Testis (tissue), 5 donors: ENCODE measurements at places on chromosomes 7 and 10.

GRCh38 chr7:103905997-103906396 is 83.5 kb downstream of the RELN start:
- DNase-seq, result no peak

DNA sequence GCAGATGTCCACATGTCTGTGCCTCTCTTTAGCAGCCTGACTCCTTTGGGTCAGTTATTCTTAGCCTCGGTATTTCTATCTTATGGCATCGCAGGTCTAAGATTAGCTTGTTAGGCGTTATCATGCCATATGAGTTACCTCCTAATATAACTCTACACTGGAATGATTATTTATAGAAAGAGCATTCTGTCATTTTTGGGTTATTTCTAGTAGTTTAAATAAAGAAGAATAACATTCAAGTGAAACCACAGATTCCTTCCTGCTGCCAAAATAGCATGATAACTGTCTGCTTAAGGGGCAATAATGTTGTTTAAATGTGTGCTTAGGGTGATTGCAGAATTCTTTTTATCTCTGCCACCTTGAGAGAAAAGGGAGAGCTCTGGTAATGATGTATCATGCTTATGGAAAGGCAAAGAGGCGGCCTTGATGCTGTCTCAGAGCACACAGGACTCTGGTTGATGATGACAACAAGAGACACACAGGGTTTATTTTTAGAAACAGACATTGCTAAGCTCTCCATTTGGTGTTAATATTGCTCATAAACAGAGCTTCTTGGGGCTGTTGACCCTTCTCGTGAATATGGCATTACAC is 10.4 kb downstream of the HDAC9 start:
- no peak for DNase-seq

DNA sequence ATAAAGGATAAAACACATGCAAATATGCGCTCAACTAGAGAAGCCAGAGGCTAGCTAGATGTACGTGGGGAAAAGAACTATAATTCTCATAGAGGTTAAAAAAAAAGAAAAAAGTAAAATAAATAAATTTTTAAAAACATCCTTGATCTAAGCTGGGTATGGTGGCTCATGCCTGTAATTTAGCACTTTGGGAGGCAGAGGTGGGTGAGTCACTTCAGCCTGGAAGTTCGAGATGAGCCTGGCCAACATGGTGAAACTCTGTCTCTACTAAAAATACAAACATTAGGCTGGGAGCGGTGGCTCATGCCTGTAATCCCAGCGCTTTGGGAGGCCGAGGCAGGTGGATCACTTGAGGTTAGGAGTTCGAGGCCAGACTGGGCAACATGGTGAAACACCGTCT is 18.6 kb upstream of the HSPA12A start:
- DNase-seq, result no peak

DNA sequence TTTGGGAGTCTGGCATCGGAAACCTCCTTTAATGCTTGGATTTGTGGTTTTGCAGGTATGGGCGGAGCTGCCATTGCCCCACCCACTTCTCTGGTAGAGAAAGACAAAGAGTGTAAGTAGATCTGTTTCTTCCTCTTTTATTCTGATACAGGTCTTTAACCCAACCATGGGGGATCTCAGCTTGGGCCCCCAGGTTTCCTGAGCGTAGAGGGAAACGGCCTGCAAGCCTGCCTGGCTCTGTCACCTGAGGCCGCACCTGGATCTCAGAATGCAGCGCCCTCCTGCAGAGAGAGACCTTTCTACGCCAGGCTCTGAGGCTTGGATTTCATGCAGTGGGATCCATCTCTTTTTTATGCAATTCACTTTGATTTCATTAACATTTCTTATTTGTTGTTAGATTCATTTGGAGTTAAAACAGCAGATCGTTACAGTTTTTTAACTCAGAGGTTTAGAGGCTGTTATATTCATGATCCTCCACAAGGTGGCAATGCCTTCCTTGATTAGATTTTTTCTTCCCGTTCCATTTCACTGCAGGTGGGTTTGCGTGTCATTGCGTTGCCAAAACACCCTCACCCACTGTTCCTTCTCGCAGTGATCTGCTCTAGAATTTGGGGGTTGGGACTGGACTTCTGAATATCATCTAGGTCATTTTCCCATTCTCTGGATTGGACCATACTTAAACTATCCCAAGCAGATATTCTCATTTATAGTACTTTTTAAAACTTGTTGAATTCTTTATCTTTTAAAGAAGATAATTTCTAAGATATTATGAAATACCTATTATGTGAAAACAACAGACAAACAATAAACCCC is 20.0 kb downstream of the RBM17 start:
- DNase-seq, result no peak

DNA sequence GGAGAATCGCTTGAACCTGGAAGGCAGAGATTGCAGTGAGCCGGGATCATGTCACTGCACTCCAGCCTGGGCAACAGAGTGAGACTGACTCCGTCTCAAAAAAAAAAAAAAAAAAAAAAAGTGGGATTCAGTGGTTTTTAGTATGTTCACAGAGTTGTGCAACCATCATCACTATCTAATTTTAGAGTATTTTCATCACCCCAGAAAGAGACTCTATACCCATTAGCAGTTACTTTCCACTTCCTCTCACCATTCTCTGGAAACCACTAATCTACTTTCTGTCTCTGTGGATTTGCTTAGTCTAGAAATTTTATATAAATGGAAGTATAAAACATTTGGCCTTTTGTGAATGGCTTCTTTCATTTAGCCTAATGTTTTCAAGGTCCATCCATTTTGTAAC is 113.4 kb downstream of the ST7 start:
- no peak for DNase-seq

DNA sequence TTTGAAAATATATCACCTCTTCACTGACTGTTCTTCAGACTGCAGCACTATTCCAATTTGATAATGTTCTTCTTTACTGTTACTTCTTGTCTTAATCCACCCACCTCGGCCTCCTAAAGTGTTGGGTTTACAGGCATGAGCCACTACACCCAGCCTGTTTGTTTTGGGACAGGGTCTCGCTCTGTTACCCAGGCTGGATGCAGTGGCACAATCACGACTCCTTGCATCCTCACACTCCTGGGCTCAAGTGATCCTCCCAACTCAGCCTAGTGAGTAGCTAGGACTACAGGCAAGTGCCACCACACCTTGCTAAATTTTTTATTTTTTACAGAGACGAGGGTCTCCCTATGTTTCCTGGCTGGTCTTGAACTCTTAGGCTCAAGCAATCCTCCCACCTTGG is 77.9 kb downstream of the NDUFB2 start:
- no peak for DNase-seq

GRCh38 chr10:125283191-125283835 is 123.0 kb upstream of the CTBP2 start:
- DNase-seq, result no peak

DNA sequence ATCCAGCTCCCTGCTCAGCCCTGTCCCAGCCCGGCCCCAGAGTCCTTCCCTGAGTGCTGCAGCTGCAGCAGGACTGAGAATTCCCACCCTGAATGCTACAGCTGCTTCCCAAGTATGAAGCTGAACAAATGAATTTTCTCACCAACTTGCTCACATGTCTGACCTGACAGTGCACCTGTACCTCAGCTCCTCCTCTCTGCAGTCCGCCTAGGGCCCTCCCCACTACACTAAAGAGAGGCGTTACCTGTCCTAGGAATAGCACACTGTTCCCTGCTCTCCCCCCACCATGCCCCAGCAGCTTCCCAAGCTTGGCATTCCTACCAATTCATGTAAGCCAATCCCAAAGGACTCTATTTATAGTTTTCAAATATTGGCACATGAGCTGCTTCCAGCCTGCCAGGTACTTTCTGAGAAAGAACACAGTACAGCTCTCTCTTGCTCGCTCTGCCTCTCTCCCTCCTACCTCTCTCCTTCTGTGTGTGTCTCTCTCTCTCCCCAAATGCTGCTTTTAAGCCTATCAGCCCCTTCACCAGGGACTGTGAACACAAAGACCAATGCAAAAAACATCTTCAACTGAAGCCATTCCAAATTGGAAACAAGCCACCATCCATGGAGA is 400.1 kb downstream of the TNS3 start:
- DNase-seq, result peak; percentile 30

DNA sequence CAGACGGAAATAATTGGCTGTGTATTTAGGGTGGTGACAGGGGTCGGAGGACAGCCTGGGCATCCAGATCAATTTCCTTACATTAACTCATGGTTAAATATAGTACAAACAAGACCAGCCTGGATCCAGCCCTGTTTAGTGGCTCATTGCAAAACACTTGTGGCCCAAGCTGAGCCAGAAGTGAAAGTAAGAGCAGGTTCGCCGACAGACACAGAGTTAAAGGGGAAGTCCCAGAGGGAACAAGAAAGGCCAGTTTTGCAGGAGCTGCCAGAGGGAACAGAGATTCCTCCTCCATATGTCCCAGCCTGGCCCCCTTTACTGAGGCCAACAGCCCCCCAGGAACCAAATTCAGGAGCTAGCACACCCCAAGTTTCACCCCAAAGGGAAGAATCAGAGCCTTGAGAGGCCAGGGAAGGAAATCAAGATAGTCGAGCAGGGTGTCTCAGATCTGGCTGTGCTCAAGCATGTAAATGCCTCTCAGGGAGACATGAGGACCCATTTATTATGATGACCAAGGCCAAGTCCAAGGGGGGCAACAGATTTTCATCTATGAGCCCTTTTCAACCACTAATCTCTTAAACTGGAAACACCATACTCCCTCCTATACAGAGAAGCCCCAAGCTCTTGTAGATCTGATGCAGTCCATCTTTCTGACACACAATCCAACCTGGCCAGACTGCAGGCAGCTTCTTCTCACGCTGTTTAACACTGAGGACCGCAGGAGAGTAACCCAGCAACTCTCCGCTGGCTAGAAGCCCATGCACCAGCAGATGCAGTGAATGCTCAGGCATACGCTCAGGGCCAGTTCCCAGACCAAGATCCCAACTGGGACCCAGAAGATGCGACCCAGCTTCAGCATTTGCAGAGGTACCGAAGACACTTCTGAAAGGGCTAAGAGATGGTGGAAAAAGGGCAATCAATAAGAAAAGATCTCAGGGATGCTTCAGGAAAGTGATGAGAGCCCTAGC is 15.9 kb upstream of the ADCK2 start:
- DNase-seq, result peak; percentile 47

DNA sequence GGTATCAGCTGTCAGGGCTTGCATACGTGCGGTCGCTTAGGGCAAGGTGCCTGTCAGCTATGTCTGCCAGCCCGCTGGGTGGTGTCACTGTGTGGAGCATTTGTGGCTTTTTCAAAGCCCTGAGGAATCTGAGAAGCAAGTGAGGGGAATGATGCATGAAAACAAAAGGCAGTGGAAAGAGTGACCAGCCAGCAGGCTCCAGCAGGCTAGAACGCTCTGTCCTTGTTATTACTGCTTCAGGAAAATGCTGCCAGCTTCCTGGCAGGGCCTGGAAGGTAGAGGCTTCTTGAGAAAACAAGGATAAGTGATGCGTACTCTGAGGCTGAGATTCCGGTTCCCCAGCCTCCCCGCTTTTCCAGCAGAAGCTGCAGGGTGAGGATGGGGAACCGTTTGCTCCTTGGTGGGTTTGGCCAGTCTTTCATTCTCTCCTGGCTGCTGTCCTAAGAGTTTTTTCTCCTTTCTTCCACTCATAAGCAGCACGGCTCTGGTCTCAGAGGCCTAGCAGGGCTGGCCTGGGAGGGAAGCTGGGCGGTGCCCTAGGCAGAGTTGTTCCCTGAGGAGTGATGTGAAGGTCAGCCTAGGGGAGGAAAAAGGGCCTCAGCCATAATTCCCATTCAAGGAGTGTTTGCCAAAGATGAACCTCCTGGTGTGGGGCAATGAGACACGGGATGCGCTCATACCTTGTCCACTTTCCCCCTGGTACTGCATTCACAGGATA is 42.8 kb upstream of the MKLN1 start:
- DNase-seq, result peak; percentile 77

DNA sequence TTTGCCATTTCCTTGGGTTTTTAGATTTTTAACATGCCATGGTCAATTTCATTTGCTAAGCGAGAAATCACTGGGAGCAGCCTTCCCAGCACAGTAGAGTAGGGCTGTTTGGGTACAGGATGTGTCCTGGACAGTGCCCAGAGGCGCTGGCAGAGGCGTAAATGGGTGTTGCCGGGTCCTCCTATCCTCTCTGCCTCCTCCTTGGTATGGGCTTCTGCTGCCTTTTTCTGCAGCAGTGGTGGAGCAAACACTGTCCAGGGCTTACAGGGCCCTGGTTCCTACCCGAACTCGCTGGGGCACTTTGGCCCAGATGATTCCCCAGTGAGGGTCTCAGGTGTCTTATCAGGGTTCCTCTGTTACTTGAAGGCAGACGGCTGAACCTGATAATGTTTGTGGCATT is 298.3 kb downstream of the RPS24 start:
- no peak for DNase-seq

GRCh38 chr7:71595176-71595575 is 463.2 kb downstream of the GALNT17 start:
- no peak for DNase-seq

DNA sequence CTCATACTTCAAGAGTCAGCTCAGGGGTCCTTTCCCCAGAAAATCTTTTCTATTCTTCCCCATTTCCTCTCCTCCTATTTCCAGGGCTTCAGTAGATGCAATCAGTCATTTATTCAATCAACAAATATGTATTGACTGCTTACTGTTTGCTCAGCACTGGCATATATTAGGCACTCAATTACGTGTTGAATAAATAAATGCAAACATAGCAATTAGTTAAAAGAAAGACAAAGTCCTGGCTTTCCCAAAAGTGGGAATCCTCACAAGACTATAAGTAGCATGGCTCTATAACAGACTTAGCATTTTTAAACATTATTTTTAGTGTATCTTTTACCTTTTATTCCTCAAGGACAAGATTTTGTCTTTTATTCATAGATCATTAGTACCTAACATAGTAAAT is 111.6 kb downstream of the CHCHD3 start:
- DNase-seq, result no peak

GRCh38 chr7:140358412-140359051 is 39.8 kb downstream of the SLC37A3 start:
- DNase-seq, result peak; percentile 59

- no peak for DNase-seq
These were observed 30.3 kb downstream of the PITRM1 start for GRCh38 chr10:3142146-3142875.

GRCh38 chr10:118020365-118020764 is 26.4 kb downstream of the RAB11FIP2 start:
- no peak for DNase-seq

GRCh38 chr7:91942312-91942711 is 1.6 kb downstream of the AKAP9 start:
- no peak for DNase-seq

DNA sequence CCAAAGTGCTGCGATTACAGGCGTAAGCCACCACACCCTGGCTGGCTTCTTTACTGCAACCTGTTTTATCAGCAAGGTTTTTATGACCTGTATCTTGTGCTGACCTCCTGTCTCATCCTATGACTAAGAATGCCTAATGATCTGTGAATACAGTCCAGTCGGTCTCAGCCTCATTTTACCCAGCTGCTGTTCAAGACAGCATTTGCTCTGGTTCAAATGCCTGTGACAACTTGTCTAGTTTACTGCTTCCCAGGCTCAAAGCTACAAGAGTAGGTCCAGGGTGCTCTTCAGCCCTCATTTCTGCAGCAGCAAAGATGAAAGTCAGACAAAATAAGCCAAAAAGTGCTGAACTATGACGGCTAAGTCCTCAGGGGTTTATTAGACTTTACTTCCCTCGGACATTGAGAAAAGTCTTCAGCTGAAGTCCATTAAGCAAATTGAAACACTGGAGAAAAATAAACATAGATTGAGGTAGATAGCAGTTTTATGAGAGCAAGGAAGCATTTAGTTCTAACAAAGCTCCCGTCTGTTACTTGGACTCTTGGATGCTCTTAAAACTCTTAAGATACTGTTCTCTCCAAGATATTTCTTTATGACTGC is 12.5 kb upstream of the LYZL1 start:
- DNase-seq, result no peak

- DNase-seq, result peak; percentile 34
These were observed 662 bp downstream of the DNAJC2 start for GRCh38 chr7:103343758-103344452.

- DNase-seq, result no peak
These were observed 531.6 kb upstream of the IGFBP3 start for GRCh38 chr7:46452561-46453135.
